ENCODE measurements at places on chromosomes 3 and 15.

DNA sequence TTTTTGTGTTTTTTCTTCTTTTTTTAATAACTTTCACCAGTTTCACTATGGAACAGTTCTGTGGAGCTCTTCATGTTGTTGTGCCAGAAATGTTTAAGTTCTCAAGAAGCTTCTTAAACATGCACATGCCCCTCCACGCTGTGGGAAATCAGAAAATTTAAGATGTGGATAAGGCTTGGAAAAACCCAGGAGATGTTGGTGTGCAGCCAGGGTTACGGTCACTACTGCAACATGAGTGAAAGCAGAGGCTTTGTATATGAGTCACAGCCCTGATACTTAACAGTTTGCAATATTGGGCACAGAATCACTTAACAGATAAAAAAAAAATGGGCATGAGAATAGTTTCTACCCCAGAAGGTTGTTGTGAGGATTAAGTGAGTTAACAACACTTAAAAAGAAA, 399.9 kb downstream of the LRTM1 start:
- DNase-seq: no peak

DNA sequence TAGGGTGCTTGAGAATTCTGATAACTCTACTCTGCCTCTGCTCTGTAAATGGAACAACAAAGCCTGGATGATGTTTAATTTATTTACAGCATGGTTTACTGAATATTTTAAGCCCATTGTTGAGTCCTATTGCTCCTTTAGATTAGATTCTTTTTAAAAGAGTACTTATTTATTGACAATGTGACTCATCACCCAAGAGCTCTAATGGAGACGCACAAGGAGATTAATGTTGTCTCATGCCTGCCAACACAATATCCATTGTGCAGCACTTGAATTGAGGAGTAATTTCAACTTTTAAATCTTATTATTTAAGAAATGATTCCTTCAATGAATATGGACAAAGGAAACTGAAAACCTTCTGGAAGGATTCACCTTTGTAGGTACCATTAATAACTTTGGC, 691.4 kb downstream of the ZBBX start:
- DNase-seq: no peak

DNA sequence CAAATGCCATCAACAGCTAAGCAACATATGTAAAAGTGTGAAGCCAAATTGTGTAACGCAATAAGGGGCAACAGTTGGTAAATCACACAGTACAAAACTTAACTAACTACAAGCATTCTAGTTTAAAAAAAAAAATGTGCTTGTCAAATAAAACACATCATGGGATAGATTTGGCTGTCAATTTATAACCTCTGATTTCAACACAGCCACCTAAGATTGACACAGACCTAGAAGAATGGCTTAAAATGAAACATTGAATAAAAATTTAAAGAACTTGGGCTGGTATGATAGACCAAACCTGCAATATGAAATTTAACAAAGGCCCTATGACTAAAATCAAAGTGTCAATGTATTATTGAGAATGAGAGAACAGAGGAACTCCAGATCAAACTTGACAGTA, 148.4 kb downstream of the NR1I2 start:
- no peak for DNase-seq

GRCh38 chr15:65094294-65094995, 17.9 kb downstream of the KBTBD13 start:
- no peak for DNase-seq

DNA sequence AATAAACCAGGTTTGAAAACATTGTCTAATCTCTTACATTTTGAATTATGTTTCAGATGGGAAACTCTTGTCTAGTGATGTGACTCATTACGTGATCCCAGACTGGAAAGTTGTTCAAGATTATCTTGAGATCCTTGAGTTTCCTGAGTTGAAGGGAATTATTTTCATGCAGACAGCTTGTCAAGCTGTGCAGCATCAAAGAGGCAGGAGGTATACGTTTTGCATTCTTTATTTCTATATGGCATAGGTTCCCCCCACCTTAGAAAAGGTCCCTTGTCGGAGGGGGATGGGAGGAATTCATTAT, 1.5 kb downstream of the DIS3L start:
- peak; percentile 67 for DNase-seq

GRCh38 chr15:63978511-63979261, 67.6 kb downstream of the DAPK2 start:
- DNase-seq: no peak

DNA sequence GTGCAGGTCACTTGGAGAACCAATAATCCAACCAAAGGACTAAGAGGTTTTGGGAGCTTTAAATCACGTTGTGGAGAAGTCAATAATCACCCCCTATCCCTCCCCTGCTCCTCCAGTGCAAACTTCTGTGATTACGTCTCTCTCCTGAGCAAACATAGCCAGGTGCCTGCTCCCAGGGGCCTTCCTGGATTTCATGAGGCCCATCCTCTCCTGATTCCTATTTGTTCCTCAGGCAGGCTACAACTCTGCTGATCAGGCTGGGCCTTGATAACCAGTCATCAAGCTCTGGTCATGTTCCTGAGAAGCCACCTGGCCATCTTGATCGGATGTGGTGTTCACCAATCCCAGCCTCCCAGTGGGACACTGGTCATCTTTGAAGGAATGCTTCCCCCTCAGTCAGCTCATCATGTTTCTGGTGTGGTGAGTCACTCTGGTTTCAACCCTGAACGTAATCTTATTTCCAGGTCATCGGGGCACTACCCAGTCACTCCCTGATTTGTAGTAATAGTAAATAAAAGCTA, 2.9 kb upstream of the ZNF710 start:
- peak; percentile 81 for DNase-seq

- no peak for DNase-seq
These were observed 104.3 kb upstream of the TMC3 start for GRCh38 chr15:81478354-81478753.
